ENCODE measurements at places on chromosomes 12 and 14.

- no peak for DNase-seq
Observed at GRCh38 chr12:89857652-89858274, 149.1 kb upstream of the ATP2B1 start.

DNA sequence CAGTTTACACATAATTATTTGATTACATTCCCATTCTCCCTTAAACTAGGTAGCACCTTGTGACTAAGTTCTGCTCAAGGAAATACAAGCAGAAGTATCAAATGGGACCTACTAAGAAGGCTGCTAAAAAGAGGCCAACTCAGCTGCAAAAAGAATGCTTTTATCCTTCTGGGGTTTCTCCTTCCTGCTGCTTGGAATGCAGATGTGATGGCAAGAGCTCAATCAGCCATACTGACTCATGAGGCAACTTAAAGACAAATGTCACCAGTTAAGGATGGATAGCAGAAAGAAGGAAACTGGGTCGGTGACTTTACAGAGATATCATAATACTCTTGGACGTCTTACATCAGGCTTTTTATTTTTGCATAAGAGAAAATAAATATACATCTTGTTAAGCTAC is 38.0 kb upstream of the RAP1B start:
- DNase-seq, result no peak

DNA sequence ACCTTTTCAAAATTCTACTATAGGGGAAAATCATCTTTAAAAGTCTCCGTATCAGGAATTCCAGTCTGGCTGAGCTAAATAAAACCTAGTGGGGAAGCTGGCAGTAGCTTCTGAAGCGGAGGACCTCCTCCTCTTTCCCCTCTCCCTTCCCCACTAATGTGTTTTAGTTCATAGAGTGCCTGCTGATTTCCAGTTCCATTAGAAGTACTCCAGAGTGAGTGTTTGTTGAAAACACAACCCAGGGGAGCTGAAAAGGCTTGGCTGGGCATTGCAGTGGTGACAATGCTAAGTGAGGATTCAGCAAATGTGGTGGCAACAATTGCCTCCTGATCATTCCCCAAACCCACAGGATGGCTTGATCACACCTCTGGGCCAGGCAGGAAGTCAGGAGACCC is 144.2 kb upstream of the FRMD6 start:
- DNase-seq, result peak; percentile 36

- no peak for DNase-seq
Observed at GRCh38 chr12:124622331-124622730, 54.9 kb upstream of the NCOR2 start.

DNA sequence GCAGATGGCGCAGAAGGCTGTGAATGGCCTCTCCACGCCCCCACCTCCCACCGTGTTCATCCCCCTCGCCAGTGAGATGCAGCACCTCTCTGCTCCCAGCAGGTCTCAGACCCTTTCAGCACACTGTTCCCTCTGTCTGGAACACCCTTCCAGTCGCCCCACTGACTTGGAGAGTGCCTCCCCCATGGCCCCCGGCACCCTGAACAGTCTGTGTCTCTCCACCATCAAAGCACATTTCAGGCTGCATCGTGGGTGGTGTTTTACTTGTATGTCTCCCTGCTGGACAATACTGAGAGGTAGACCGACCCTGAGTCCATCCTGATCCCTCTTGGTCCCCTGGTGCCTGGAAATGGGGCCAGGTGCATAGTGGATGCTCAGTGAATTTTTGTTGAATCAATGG is 34.9 kb downstream of the CACNA2D4 start:
- no peak for DNase-seq

DNA sequence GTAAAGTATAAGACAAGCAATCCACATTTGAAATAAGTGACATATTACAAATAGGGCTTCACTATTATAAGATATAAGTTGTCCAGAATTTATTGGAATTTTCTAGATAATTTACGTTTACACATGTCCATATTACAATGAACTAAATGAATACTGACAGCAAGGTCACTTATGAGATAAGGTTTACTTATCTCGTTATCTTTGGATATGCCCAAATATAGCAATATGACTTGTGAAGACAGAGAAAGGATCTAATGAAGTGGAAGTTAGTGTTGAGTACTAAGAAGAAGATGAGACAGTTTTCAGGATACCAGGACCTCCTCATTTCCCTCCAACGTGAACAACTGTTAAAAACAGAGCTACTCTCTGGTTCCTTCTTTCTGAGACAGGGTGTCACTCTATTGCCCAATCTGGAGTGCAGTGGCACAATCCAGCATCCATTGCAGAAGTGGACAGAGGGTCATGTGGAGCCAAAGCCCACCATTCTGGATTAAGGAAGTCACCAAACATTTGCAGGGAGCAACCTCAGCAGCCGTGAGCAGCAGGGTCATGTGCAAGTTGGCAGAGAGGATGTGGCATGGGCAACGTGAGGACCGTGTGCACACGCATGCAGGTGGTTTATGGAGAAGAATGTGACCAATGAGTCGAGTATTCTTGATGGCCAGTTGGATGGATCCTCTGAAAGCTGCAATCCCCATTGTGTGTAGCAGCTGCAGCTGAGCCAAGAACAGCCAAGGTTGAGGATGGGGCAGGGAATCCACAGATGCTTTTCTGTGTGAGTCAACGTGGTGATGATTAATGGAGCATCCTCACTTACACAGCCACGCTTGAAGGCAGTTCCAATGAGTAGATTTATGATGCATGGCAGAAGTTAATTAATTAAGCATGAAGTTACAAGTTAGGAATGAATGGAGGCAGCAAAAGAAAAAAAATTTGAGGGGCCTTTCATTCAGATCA is 111.0 kb downstream of the BICD1 start:
- DNase-seq, result no peak

DNA sequence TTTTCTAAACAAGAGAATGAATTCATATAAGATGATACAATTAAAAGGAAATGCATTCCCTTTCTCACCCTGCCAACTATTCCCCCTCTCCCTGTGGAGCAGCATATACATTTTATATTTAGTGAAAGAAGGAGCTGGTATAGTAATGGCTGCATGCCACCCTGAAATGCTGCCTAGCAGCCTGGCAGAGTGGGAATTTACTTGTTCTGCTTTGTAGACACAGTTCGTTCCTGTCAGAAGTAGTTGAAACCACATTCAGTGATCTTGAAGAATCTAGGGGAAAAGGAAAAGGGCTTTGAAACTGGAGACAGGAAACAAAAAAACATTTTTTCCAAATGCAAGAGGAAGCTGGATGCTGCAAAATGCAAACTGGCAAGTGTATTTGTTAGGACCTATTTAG is 176.0 kb upstream of the PLEKHA5 start:
- DNase-seq, result no peak

DNA sequence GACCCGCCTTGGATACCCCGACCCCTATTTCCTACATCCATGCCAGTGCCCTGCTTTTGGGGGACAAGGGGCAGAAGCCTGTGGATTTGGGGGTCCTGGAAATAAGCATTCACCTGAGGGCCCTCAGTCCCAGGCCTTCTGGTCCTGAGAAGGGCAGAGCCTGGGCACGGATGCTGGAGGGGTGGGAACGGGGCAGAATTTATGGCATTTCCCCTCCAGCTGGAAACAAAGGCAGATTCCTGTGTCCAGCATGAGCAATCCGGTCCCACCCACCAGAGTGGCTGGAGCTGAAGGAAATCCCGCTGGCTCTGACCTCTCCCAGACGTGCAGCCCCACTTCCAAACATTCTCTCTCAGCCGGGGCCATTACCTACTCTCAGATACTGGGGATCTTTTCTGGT is 9.3 kb downstream of the ANKRD33 start:
- DNase-seq, result no peak

DNA sequence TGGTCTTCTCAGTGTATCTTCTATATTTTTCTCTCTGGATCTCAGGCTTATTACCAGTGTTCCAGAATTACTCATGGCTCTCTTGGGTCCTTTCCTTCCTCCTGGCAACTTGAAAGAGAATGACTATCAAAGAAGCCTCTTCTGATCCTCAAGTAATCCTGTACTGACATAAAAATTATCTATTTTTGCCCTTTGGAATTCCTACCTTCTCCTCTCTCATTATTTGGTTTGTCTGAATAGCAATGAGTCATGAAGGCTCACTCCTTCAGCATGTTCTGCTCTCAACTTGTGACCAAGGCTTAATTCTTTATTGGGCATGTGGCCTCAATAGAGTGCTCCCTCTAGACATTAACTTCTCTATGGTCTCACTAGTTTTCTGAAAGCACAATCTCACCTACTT is 553.6 kb upstream of the ATP2B1 start:
- DNase-seq, result no peak

GRCh38 chr14:33454022-33454595 is 496.8 kb downstream of the EGLN3 start:
- DNase-seq, result no peak

Measured in BE2C (cell line).